ENCODE measurements at places on chromosomes 5 and 9.
A peak's percentile ranks its signal among the peaks of the same experiment; 100 is the strongest.

GRCh38 chr5:4627131-4627530, 513.0 kb upstream of the ADAMTS16 start:
- DNase-seq: no peak

DNA sequence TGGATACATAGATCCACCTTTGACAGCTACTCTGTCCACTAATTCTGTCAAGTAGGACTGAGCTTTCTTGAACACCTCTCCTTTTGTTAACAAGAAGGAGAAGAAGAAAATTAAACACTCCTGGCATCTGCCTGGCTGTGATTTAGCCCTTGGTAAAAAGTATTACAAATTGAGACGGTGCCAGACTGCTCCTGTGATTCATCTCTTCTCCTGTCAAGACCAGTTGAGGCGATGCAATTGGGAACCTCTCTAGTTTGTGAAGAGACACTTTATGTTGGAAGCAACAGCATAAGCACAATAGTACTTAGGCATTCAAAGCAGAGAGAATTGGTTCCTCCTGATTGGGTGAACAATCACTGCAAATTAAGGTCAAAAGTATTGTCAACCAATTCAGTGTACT, 72.7 kb downstream of the GHR start:
- no peak for DNase-seq

GRCh38 chr5:59489551-59489950, 404.0 kb downstream of the PDE4D start:
- DNase-seq: no peak

- no peak for DNase-seq
Observed at GRCh38 chr5:36600917-36601527, 5.4 kb upstream of the SLC1A3 start.

GRCh38 chr9:118414676-118415075, 710.5 kb downstream of the TLR4 start:
- DNase-seq: no peak

DNA sequence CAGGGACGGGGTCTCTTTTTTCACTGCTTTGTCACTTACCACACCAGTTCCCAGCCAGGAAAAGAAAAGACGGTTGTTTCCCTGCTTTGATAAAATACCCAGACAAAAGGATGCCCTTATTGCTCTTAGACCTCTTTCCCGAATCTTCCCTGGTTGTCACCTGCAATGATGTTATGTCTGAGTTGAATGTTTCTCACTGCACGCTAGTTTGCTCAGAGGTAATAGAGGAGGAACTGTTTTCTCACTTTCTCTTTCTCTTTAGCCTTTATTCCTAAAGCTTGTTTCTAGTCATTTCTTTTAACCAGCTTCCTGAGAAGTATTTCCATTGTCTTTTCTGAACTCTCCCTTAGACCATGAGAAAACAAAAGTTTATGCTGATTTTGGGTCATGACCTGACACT, 32.9 kb downstream of the ACER2 start:
- no peak for DNase-seq

DNA sequence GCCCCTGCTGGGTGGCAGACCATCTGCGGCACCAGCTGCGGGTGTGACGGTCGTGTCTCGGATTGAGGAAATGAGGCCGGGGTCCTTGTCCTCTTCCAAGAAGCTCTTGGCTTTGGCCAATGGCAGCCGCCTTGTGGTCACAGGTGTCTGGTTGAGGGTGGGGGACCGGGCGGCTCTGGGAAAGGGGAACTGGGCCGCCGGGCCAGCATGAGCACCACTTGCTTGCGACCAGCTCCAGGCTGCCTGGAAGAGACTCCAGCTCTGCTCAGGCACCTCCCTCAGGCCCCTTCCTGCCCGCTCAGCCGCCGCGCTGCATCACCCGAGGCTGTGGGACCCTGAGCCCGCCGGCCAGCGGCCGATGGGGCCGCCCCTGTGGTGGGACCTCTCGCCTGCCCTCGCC, 59.7 kb downstream of the RXRA start:
- no peak for DNase-seq

DNA sequence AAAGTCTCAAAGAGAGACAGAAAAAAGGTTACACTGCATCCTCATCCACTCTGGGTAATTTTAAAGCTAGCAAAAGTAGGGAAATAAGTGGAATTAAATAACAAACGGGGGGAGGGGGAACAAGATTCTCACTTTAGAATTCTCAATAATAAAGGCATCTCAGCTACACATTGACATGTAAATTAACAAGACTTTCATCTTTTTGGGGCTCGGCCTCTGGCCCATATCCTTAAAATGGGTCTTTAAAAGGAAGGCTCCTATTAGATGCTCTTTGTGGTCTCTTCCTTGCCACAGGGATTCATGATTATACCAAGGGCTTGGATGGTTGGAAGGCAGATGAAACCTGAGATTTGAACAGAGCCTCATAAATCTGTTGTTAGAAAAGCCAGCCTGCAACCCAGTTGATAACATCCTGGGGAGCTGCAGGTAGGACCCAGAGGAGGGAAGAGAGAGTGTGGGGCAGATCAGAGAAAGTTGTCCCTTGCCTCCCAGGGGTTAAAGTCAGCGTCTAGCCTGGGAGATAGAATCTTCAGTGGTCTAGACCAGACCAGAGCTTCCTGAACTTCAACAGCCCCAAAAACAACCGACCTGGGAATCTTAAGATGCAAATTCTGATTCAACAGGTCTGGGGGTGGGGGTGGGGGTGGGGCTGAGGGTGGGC, 135.9 kb downstream of the GCNT1 start:
- DNase-seq: no peak

DNA sequence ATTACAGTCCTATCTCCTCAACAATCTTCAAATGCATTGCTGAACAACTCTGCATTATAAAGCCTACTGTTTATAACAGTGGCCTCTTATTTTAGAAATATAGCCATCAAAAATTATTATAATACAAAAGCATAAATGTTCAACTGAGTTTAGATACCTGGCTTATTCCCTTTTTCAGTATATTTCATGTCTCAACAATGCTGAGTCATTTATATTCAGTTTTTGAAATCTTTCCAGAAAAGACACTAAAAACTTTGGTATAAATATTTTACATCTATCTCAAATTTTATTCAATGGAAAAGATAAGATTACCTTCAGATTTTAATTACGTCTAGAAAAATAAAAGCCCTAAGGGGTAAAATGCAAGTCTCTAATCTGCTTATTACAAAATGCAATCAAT, 37.9 kb downstream of the LURAP1L start:
- DNase-seq: no peak

DNA sequence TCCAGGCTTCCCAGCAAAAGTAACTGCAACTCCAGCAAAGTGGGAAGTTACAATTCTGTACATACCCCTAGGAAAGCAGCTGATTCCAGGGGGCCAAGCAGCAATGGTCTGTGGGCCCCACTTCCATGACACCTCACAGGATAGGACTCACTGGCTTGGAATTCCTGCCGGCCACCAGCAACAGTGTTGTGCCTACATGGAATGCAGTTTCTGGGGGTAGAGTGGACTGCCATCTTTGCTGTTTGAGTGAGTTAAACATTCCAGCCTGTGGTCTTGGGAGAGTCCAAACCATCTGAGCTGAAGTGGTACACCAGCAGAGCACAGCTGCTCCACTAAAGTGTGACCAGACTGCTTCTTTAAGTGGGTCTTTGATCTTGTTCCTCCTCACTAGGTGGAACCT, 13.4 kb upstream of the FBN2 start:
- DNase-seq: no peak

DNA sequence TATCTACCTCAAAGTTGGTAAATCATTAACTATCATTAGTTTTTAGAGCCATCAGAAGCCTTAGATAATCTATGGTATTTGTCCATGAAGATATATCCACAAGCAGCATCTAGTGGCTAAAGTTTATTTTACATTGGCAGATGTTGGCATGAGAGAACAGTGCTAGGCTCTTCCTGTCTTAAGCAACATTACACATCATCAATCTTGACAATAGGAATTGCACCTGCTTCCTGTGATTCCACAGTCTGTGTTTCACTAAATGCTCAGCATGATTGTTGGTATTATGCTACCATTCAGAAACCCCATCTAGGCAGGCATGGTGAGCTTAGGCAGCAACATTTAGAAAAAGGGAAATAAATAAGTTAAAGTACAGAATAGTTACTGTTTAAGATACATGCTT, 246.6 kb downstream of the SLCO4C1 start:
- no peak for DNase-seq

DNA sequence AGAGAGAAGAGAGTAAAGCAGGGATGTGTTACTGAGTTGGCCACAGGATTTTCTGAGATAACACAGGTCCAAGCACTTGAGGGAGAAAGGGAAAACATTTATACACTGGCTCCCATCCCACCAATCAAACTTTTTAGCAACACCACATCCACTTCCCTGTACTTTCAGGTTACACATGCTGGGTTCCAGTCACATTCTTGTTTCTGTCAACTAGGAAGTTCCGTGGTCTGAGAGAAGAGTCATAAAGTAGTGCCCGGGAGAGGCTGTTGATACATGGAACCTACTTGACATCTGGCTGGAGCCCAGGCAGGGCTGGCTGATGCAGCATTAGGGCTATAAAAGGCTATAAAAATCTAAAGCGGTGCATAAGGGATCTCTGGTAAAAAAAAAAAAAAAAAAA, 473.9 kb upstream of the COX7C start:
- DNase-seq: no peak

- DNase-seq: no peak
Observed at GRCh38 chr5:134451936-134452505, 40.3 kb upstream of the CDKN2AIPNL start.

DNA sequence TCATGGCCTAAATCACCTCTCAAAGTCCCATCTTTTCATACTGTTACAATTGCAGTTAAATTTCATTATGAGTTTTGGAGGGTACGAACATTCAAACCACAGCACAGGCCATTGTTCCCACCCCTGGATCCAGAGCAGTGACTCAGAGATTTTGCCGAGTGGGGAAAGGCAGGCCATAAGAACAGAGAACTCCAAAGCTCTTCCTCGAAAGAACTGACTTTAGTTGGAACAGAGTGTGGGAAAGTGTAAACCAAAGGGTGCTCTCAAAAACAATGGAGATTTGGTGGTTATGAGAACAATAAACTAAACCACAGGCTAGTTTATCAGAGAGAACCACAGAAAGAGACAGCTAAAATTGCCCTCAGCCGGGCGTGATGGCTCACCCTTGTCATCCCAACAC, 19.4 kb upstream of the GRPEL2 start:
- no peak for DNase-seq

- no peak for DNase-seq
Observed at GRCh38 chr5:50744776-50745175, 78.3 kb downstream of the PARP8 start.

GRCh38 chr5:103679873-103680272, 117.3 kb upstream of the NUDT12 start:
- no peak for DNase-seq

DNA sequence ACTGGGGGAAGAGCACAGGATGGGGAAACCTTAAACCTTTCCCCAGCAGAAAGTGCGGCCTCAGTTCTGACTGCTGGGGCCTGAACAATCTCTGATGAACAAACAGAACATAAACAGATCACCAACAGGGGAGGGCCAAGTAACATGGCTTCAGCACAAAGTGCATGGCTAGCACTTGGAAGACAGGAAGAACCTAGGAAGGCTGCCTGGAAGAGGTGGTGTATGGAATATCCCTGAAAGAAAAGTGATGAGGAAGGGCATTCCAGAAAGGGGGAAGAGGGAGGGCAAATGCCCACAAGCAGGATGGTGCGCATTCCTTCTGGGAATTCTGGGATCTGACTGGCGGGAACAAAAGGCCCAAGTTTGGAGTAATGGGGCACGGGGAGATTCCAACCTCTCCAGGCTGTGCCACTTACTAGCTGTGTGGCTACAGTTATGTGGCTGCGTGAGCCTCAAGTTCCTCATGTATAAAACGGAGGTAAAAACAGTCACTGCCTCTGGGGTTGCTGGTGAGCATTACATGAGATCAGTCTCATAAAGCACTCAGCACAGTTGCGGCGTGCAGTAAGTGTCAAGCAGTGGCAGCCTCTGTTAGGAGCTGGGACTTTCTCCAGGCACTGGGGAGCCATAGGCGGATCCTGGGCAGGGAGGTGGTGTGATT, 1.6 kb downstream of the PDGFRB start:
- DNase-seq: peak; percentile 63

Measured in dorsolateral prefrontal cortex (tissue), 122 donors.